Activated CD8-positive, alpha-beta memory T cell treated with anti-CD3 and anti-CD28 coated beads, Interleukin-2, amount 10 ng/mL, durations not matched to agents 7 days and 5 days (primary cell): ENCODE measurements at places on chromosomes 4 and X. TPM values are rescaled to one million over a fixed set of nuclear protein-coding genes. Genes with fewer than 3 reads are reported as not detected.

The ARX gene
- total RNA-seq, result not detected

DNA sequence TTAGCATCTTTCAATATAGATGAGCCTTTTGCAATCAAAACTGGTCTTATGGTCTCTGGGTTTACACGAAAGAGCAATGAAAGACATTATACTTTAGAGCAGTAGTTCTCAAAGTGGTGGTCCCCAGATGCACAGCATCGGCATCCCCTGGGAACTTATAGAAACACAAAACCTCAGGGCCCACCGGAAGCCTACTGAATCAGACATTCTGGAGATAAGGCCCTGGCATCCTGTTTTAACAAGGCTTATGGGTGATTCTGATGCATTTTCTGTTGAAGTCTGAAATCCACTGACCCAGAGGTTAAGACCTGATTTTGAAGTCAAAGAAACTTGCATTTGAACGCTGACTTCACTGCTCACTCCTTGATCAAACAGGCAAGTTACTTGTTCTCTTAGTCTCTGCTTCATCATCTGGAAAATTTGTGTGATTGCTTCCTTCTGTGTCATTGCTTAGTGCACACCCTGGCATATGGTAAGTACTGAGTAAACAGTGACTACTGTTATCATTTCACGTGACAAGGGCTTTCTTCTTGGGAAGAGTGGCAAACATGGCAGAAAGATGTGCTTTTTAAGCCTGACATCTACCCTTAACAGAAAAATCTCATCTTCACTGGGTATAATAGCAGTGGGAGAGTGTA lies 14.5 kb downstream of the CHRNA9 start:
- H3K4me1 ChIP-seq, result peaks cover 6% of the 10 kb centered on the region
- DNase-seq, result no peak
- H3K27me3 ChIP-seq, result no peaks in the 10 kb centered on the region
- H3K27ac ChIP-seq, result no peak overlapping the region

DNA sequence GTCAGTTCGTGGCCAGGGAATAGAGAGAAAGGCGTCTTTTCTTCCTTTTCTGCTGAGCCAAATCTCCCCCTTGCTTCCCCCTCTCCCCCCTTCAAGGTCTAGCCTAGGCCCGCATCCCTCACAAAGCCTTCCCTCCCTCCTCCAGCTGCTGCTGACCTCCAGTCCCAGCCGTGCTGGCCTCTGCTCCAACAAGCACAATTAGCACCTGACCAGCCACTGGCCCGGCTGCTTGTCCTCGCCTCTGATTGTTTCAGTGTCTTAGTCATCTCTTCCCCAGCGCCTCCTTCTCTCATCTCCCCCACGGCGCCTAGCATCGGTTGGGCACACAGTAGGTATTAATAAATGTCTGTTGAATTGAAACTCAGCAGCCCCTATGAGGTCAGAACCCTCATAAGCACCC lies 4.2 kb downstream of the ELF4 start:
- peaks cover 14% of the 10 kb centered on the region for H3K36me3 ChIP-seq
- H3K27me3 ChIP-seq, result no peaks in the 10 kb centered on the region
- peaks cover 46% of the 10 kb centered on the region for H3K4me1 ChIP-seq

GRCh38 chr4:95985791-95986550 lies 146.1 kb downstream of the PDHA2 start:
- no peaks in the 10 kb centered on the region for H3K4me1 ChIP-seq
- H3K4me3 ChIP-seq, result no peak overlapping the region

The LINC00632 gene
- not detected for total RNA-seq

The MAGEB10 gene
- total RNA-seq, result not detected

DNA sequence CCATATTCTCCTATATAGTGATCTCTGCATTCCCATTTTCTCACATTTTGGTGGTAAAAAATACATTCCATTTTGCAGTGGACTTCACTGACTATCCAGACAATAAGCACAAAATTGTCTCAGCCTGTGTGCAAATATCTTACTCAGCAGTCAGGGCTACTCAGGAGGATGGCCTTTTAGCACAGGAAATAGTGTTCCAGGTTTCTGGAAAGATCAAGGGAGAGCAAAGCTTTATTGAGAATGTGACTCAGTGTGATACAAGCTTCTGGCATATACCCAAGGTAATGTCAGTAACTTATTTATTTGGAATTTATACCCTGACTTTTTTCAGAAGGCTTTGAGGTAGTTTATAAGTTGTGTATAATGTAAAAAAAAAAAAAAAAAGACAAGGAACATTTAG lies 233.4 kb downstream of the TEX13A start:
- no peaks in the 10 kb centered on the region for H3K36me3 ChIP-seq
- H3K27me3 ChIP-seq, result no peaks in the 10 kb centered on the region
- H3K4me3 ChIP-seq, result no peak overlapping the region
- DNase-seq, result no peak

- H3K36me3 ChIP-seq, result no peaks in the 10 kb centered on the region
- no peaks in the 10 kb centered on the region for H3K27me3 ChIP-seq
- H3K4me1 ChIP-seq, result no peaks in the 10 kb centered on the region
- H3K4me3 ChIP-seq, result no peak overlapping the region
- H3K27ac ChIP-seq, result no peak overlapping the region
Measured at GRCh38 chr4:93342738-93343137, 485.8 kb upstream of the ATOH1 start.

GRCh38 chrX:98299785-98300184 lies 1416.1 kb downstream of the RPA4 start:
- no peak for DNase-seq
- no peak overlapping the region for H3K4me3 ChIP-seq
- H3K27me3 ChIP-seq, result no peaks in the 10 kb centered on the region
- H3K36me3 ChIP-seq, result no peaks in the 10 kb centered on the region
- H3K4me1 ChIP-seq, result no peaks in the 10 kb centered on the region
- H3K27ac ChIP-seq, result no peak overlapping the region
